Regular cardiac myocyte (primary cell): ENCODE measurements at places on chromosomes 12 and 14. TPM values are rescaled to one million over a fixed set of nuclear protein-coding genes. Genes with fewer than 3 reads are reported as not detected.

The RIPK3 gene
- total RNA-seq, result 0.19 and 0.56 TPM in 2 replicates

The KRT85 gene
- not detected in 2 replicates for total RNA-seq

The OTUB2 gene
- total RNA-seq, result 1.5 and 2.0 TPM in 2 replicates

The KRT77 gene
- total RNA-seq, result not detected in 2 replicates

The TSHR gene
- total RNA-seq, result not detected in 2 replicates

The KRT81 gene
- total RNA-seq, result under 0.01 and 0.96 TPM in 2 replicates

The AQP2 gene
- not detected in 2 replicates for total RNA-seq

The GALNT6 gene
- 2.7 and 3.4 TPM in 2 replicates for total RNA-seq

The HOXC9 gene
- total RNA-seq, result under 0.01 TPM in 1 of 2 replicates, not detected in the other

The BAZ2A gene
- total RNA-seq, result 13.2 and 13.6 TPM in 2 replicates

The EMP1 gene
- total RNA-seq, result 46.8 and 150 TPM in 2 replicates

The GUCY2C gene
- total RNA-seq, result not detected in 2 replicates

The KLHL33 gene
- under 0.01 and 0.28 TPM in 2 replicates for total RNA-seq

The HRK gene
- under 0.01 and 1.1 TPM in 2 replicates for total RNA-seq

The HCAR2 gene
- not detected in 2 replicates for total RNA-seq

The E2F7 gene
- total RNA-seq, result 18.6 and 28.6 TPM in 2 replicates

The FOXN4 gene
- total RNA-seq, result not detected in 2 replicates

The STYK1 gene
- total RNA-seq, result 2.0 and 4.8 TPM in 2 replicates
